ENCODE measurements at places on chromosomes 5 and 9.
A peak's percentile ranks its signal among the peaks of the same experiment; 100 is the strongest.

GRCh38 chr9:37032713-37033112 lies 1.4 kb downstream of the PAX5 start:
- DNase-seq, result no peak

DNA sequence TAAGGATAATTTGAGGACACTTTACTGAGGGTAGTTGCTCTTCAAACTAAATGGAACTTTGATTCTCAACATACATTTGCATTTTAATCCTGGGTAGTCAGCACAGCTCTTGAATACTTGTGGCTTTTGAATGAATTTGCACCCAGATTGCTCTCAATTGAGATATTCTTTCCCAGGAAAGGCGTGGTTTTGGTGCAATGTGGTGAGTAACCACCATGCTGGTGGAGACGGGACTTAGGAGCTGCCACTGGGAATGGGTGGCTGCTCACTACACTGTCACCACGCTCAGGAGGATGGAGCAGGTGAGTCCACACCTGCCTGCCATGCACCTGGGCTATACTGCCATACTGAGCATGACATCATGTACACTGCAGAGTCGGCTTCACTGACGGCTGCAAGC lies 99.2 kb downstream of the IRX1 start:
- DNase-seq, result no peak

DNA sequence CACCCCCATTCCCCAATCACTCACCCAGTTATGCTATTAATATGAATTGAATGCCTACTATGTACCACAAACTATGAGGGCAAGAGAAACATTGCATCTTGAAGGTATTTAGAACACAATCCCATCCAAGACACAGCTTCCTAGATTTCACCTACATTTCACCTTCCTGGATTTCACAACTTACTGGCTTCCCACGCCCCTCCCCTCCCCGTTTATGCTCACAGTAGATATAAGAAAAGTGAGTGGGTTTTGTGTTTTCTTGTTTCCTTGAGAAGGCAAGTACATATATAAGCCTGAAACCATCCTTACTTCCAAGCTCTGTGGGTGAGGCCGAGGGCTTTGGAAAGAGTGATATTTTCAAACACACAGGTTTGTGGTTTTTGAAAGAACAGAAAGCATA lies 465.0 kb downstream of the BNC2 start:
- DNase-seq, result no peak

DNA sequence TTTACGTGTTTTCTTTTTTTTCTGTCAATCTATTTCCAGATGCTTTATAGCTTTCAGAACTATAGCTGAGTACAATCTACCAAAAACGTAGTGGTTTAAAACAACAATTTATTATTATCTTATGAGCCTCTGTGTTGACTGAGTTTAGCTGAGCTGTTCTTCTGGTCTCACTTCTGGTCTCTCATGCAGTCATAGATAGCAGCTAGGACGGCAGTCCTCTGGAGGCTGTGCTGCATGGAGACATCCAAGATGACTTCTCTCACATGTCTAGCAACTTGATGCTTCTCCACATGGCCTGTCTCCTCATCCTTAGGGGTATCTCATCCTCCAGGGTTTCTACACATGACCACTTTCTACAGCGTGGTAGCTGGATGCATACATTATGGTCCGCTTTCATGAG lies 22.0 kb upstream of the RAD23B start:
- no peak for DNase-seq

DNA sequence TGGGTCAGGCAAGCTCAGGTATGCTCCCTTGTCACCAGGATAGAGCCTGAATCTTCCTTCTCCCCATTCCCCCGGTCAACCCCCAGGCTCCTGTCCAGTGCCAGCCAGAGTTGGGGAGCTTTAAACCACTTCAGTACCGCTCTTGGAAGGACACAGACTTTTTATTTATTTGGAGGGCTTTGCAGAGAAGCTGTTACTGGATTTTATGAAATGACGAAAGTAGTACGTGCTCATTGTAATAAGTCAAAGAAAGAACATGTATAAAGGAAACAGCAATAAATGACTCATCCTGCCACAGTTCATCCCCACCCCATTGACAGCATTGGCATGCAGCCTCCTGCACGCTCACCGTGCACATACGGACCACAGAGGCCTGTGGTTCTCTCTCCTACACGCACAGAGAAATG lies 230.3 kb downstream of the AUH start:
- DNase-seq, result peak; percentile 85

DNA sequence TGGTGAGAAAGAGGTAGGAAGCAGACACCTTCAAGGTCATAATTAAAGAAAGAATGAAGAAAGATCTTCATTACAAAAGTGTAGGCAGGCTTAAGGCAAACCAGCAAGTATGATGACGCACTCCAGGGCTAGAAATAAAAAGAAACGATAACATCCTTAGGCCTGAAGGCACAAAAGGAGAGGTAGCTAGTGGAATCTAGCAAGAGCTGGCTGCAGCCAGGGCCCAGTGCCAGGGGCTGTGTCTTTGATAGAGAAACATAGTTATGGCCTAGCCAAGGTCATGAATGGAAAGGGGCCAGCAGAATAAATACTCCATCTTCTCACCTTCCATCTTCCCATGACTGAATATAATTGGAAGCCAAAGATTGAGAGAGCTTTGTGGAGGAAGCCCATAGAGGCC lies 6.8 kb upstream of the SH3TC2 start:
- no peak for DNase-seq

DNA sequence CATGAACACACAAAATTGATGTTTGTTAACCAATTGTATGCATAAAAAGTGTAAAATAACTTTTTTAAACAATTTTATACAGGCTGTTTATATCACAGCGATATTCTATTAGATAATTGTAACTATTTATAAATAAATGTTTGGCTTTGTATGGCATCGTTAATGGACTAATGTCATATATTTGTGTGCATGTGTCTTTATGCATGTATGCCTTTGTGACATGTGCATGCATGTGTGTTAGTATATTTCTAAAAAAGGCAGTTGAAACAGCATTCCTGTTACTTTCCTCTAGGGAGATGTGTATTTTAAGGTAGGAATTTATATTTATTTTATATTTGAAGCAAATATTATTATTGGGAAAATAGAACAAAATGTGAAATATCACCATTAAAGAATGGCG lies 268.9 kb downstream of the CDH18 start:
- DNase-seq, result no peak

GRCh38 chr5:14432931-14433589 lies 148.5 kb upstream of the OTULINL start:
- DNase-seq, result no peak

DNA sequence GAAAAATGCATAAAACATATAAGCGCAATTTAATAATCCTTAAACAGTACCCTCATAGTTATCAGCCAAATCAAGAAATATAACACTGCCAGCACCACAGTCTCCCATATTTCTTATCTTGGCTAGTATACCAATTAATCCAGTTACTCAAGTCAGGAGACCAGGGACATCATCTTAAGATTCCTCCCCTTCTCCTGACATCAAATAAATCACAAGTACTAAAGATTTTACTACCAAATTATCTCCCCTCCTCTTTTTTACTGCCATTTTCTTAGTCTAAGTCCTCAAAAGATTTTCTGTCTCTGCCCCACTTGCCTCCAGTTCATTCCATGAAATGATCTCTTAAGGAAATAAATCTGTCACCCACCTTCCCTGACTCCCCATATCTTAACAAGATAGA lies 37.0 kb downstream of the STRBP start:
- no peak for DNase-seq

DNA sequence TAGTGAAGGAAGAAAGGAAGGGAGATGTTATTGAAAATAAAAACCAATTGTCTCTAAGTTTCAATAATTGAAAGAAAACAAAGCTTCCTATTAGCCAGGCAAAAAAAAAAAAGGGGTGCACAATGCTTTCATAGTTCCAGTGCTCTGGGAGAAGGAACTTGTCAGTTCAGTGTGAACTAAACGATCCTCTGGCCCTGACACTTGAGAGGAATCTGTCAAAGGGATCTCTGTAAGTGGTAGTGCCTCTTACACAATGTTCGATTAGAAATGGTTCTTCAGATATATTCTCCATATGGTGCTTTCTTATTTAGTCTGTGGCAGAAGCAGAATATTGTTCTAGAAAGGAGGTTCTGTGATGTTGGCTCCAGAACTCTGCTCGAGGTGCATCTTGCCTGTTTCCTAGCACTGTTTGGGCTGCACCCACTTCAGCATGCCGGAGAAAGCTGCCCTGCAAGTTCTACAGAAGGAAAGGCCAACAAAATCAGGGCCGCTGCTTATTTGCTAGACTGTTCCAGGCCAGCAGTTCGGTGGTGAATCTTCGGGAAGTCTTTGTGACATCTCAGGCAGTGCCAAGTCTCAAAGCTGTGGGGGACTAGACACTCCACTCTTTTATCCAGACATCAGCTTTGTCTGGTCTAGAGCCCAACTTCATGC lies 90.9 kb downstream of the PIK3R1 start:
- DNase-seq, result no peak

GRCh38 chr5:138668451-138669380 lies 84.5 kb upstream of the CTNNA1 start:
- DNase-seq, result peak; percentile 25

GRCh38 chr5:31708089-31708488 lies 69.2 kb downstream of the PDZD2 start:
- DNase-seq, result no peak

GRCh38 chr5:33271606-33272005 lies 169.2 kb upstream of the TARS1 start:
- DNase-seq, result no peak

DNA sequence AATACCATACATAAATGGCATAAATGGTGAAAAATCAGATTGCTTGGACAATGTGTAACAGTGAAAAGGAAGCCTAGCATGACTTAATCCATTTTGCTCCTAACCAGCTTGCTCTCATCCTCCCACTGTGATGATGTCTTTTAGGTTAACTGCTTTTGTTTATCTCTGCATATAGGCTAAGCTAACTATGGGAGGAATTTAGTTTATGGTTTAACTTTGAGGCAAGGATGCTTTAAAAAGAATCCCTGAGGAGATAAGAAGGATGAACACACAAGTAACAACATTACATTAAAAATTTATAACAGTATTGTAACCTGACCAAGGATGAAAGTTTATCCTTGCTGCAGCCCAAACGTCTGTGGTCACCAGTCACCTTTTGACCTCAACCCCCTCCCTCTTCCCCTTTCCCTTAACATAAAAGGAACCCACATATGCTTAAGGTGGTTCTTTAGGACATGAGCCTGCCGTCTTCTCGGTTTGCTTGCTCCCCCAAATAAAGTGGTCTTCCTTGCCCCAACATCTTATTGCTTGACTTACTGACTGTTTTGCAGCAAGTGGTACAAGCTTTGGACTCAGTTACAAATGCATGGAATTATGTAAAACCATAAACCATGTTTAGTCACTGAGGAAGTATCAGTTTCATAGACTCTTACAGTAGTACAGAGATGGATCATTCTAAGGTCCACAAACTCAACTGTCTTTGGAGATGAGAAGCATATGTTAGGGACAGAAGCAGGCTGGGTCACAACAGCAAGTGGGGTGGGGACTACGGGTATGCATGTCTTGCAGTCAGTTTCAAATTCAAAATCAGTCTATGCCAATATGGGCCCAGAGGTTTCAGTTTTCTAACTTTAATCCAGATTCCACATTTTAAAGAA lies 31.3 kb downstream of the AGXT2 start:
- no peak for DNase-seq

GRCh38 chr5:58477760-58478376 lies 13.4 kb upstream of the GAPT start:
- no peak for DNase-seq

DNA sequence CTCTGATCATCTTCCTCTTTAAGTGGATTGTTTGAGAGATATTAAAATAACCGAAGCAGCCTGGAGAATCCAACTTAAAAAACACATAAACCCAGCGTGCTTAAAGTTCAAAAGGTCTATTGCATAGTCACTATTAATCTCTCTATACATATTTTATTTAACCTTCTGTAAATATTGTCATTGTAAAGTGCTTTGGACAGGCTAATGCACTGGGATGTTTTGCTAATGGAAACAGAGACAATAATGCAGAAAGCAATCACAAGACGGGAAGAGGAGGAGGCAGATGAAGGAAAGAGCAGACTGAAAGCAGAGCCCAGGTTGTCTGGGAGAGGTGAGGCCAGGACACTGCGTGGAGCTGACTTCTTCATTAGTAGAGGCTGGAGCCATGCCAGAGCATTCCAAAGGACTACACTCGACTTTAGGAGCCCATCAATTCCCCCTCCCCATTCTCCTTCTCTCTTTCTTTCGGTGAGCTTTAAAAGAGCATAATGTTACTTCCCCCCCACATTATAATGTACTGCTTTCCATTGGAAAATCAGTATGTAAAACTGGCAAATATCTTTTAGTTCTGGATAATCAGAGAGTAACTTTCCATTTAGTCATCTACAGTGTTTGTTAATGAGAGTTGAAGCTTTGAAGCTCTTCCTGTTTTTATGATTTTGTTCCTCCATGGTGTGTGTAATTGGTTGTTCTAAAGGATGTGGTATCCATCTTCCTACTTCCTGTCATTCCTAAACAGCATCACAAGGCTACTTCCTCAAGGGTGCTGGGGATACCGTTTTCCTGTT lies 307.3 kb upstream of the MPDZ start:
- DNase-seq, result no peak

All from activated CD4-positive, alpha-beta T cell treated with anti-CD3 and anti-CD28 coated beads for 48 hours (primary cell).